ENCODE measurements at places on chromosomes 6 and 20.
A peak's percentile ranks its signal among the peaks of the same experiment; 100 is the strongest.

DNA sequence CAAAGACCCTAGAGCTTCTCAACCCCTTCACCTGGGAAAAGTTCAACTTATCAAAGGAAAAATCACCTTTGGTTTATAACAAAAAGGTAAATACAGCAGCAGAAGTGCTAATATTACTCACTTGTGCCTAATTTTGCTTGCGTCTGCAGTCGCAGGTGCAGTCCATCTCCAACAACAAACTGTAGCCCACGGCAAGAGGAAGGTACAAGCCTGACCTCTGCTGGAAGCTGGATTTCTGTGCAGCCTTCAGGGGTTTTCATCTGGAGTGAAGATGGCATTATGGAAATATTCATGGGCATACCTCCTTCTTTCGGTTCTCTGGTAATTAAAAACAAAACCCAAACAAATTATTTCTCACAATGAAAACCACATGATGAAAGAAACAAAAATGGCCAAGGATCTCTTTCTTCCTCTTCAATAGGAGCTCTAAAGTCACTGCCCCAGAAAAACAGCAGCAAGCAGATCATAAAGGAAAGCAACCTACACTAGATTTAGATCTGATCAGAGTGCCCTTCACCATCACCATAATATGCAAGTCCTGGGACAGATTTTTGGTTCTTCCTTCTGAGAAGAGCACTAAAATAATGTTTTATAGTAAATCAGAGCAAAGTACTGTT lies 7.8 kb downstream of the UBE3D start:
- DNase-seq, result peak; percentile 15

DNA sequence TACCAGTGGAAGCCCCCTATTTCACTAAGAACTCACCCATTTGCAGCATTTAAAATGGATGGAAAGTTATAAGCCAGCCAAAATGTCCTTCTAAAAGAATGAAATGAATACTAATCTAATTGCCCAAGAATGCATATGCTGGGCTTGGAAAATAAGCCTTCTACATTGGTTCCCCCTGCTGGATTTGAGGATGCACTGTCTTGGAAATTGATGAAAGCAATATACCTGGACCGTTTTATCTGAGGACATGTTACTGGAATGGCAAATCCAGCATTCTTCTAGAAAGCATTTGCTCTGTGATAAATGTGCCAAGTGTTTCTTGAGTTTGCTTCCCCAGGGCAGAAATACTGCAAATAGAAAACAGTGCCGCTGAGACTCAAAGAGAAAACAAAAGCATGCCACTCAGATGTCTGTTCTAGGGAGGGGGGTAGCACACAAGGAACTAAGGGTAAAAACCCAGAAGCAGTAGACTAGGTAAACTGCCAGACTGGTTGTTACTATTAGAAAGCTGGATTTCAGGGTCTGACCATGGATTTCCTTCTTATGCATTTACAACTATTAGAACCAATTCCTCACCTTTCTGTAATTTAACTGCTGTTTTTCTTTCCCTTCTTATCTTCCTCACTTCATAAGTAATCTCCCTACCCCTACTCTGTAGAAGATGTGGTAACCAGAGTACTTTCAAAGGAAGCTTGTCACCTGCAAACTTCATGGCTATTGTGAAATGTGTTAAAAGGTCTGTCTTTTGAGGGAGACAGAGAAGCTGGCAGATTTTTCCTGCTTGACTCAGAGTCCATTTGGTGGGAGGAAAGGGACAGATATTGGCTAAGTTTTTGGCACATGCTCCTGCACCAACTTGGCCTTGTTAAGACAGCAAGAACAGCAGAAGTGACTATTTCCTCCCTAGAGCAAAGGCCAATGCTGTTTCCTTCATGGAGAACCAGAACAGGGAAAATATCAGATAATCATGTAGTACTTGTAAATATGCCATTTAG lies 642.6 kb downstream of the KIF16B start:
- peak; percentile 37 for DNase-seq

DNA sequence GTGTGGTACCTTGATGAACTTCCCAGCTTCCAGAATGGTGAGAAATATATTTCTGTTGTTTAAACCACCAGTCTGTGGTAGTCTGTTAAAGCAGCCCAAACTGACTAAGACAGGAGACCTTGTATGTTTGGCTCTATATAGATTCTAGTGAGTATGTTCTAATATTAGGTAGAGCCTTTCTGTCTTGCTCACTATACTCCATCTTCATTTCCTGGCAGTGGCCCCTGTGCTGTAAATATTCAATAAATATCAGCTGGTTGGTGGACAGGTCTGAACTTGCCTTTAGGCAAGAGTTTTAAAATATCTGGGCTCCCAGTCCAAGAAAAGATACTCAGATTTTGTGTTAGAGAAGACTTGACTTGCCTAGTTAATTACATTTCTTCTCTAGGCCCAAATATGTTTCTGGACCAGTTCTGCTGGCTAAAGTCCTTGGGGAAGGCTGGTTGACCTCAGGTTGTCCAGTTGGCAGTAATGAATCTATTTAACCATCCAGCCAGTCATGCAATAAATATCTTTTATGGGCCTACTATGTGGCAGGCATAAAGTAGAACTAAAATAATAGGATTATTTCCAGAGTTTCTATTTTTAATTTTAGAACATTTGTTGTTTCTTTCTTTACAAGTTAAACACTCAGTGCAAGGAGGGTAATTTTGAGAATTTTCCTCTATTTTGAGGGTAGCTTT lies 22.3 kb downstream of the PPP1R14C start:
- DNase-seq, result no peak

DNA sequence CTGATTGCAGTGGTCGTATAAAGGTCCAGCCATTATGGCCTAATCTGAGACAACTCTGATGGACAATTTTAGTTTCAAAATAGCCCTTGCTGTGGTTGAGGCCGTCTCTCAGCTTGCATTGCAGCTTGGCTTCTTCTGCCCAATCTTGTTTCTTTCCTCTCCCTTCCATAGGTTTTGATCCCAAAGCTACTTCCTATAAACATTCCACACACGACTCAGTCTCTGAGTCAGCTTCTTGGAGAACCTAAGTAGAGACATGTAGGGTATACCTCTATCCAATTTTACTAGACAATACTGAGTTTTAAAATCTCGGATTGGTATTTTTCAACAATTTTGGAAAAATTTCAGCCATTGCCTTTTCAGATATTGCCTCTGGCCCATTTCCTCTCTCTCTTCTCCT lies 13.4 kb downstream of the IYD start:
- DNase-seq, result no peak

GRCh38 chr6:107540465-107540857 lies 50.5 kb downstream of the SOBP start:
- DNase-seq, result no peak

DNA sequence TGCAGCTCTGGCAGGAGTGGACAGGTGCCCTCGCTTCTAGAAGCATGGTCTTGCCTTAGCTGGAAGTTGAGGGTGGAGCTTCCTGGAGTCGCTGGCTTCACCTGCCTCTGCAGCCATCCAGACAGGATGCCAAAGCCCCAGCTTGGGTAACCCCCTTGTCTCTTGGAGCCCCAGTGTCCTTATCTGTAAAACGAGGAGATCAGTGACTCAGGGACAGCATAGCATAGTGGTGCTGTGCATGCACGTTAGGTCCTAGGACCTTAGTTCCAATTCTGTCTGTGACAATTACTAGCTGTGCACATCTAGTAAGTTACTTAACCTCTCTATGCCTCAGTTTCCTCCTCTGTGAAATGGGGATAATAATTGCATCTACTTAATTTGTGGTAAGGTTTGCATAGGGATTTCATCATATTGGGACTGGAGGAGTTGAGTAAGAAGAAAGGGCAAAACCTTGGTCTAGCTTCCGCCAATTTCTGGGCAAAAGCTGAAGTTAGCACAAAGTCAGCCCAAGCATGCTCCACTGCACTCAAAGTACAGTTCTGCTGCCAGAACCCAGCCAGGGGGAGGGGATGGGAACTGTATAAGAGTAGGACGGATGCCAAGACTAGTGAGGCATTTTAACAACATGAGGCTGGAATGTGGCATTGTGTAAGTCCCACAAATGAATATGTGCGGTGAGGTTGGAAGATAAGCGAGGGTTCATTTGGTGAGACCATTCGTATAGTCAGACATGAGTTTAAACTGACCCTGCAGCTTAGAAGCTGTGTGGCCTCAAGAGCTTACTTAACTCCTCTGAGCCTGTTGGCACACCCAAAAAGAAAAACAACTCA lies 24.5 kb downstream of the TOX2 start:
- peak; percentile 24 for DNase-seq

GRCh38 chr6:89555806-89556205 lies 82.7 kb downstream of the LYRM2 start:
- DNase-seq, result no peak

DNA sequence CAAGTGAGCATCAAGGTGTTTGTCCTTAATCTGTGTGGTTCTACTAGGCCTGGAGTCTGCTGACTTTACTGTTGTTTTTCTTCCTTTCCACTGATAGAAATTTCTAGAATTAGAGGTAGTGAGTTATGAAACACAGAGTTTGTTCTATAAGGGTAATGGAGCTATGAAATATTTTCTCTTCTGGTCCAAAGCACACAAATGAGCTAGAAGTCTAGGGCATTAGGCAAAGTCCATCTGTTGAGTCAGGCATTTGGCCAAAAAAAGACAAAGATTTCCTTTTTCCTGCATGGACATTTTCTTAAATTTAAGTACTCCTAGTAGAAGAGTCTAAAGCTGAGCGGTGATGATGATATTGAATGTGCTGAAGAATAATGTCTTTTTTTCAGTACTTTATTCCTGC lies 174.3 kb upstream of the STXBP5 start:
- DNase-seq, result peak; percentile 77

- no peak for DNase-seq
Measured at GRCh38 chr20:61673152-61673847, 392.4 kb downstream of the TAF4 start.

GRCh38 chr20:40073535-40074111 lies 615.4 kb downstream of the MAFB start:
- DNase-seq, result no peak

GRCh38 chr6:151205721-151206600 lies 33.8 kb upstream of the AKAP12 start:
- DNase-seq, result no peak

GRCh38 chr6:37004044-37004980 lies 1.1 kb upstream of the FGD2 start:
- DNase-seq, result no peak

GRCh38 chr6:52077961-52078625 lies 9.3 kb downstream of the PKHD1 start:
- DNase-seq, result no peak

DNA sequence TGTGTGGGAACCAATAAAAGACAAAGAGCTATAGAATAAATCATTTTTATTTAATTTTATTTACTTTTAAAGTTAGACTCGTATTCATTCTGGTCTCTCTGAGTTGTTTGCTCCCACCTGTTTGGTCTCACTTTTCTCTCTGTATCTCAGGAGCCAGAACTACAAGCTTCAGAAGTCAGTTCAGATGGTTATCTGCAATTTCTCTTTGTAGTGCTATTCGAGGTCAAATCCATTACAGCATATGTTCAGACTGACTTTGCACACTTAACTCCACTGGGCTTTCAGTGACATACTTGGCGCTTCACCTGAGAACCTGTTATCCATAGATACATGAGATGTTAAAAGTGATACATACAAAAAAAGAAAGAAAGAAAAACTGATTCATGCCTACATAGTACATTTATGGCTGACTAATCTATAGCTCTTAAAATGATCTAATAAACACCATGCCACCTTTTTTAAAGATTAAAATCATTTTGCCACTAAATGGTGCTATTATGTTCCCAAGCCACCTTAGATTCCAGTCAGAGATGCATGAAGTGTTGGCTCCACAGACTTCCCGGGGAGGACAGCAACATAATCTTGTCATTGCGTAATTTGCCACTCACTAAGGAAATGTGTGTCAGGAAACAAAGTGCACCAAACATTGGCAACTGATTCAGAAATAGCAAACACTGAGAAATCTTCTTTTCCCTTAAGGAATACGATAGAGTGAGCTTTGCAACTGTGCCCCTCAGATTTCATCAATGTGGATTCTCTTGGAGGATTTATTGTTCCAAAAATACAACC lies 396.7 kb downstream of the HACE1 start:
- no peak for DNase-seq

Data from NCI-H446 (cell line).